ENCODE measurements at places on chromosomes 13 and 19.
A peak's percentile ranks its signal among the peaks of the same experiment; 100 is the strongest.

GRCh38 chr13:74372511-74372910 lies 238.3 kb upstream of the KLF12 start:
- DNase-seq: no peak

- DNase-seq: no peak
Measured at GRCh38 chr13:74687442-74688182, 553.4 kb upstream of the KLF12 start.

DNA sequence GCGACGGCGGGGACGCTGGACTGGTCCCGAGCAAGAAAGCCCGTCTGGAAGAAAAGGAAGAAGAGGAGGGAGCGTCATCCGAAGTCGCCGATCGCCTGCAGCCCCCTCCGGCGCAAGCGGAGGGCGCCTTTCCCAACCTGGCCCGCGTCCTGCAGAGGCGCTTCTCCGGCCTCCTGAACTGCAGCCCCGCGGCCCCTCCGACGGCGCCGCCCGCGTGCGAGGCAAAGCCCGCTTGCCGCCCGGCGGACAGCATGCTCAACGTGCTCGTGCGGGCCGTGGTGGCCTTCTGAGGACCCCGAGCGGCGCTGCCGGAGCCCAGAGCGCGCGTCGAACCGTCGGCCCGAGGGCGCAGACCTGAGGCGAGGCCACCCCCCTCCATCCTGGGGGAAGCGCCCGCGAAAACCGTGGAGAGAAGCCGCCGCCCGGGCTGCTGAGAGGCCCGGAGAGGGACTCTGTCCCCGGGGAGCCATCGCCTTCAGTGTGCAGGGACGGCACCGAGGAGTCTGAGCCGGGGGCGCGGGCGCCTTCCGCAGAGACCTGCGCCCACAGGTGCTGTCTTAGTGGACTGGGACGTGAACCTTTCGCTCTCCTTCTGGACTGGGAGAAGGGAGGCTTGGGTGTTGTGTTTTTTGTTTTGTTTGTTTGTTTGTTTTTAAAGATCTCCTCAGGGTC lies 3.5 kb downstream of the IER2 start:
- DNase-seq: peak; percentile 35

DNA sequence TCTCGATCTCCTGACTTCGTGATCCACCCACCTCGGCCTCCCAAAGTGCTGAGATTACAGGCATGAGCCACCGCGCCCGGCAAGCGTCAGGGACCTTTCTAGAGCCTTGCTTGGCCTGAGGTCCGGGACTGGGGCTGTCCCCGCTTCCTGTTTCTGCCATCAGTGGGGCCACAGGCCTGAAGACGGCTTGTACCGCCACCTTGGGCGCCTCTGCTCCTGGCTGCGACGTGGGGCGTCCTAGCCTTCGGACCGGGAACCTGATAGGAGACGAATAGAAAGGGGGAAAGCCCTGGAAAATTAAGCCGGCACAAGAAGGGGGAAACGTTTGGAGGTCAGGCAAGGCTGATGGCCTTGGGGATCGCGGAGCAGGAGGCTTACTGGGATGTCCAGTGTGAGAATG lies 35.1 kb downstream of the RNF6 start:
- no peak for DNase-seq

DNA sequence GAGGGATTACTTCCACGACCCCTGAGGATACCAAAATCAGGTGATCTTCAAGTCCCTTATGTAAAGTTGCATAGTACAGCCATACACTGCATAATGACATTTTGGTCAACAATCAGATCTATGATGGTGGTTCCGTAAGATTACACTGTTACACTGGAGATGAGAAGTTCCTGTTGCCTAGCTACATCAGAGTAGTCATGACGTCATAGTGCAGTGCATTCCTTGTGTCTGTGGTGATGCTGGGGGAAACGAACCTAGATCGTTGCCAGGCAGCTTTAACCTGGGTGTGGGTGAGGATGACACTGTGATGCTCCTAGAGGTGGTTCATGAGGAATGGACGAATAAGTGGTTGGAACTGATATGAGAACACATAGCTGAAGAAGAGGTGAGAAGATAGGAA lies 9.1 kb downstream of the ZNF610 start:
- no peak for DNase-seq

DNA sequence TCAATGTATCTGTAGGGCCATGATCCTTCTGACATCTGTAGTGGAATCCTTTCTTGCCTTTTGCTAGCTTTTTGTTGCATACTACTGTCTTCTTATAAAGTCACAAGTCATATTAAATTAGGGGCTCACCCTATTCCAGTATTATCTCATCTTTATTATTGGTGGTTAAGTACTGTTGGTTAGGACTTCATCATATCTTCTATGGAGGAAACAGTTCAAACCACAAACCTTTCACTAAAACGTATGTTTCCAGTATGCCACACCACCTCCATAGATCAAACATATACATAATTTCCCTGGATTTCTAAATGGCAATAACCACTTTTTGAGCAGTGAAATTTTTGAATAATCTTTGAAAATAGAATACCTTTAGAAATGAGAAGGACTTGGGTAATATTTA lies 62.8 kb upstream of the PCDH9 start:
- no peak for DNase-seq

GRCh38 chr13:94182185-94182761 lies 297.2 kb downstream of the DCT start:
- DNase-seq: no peak

- DNase-seq: no peak
Measured at GRCh38 chr13:34867590-34867989, 74.5 kb upstream of the NBEA start.

GRCh38 chr19:48424694-48425219 lies 21.0 kb upstream of the GRWD1 start:
- DNase-seq: no peak

GRCh38 chr13:29484236-29484635 lies 111.3 kb downstream of the SLC7A1 start:
- no peak for DNase-seq

DNA sequence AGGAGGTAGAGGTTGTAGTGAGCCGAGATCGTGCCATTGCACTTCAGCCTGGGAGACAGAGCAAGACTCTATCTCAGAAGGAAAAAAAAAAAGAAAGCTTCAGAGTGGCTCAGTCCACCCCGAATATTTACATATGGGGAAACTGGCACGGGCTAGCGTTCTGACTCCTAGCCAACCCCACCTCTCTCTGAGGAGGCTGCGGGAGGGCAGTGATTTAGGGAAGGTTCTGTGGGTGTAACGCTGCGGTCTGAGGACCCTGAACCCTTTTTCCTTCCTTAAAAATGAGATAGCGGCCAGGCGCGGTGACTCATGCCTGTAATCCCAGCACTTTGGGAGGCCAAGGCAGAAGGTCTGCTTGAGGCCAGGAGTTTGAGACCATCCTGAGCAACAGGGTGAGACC lies 5.0 kb downstream of the LRRC25 start:
- no peak for DNase-seq

DNA sequence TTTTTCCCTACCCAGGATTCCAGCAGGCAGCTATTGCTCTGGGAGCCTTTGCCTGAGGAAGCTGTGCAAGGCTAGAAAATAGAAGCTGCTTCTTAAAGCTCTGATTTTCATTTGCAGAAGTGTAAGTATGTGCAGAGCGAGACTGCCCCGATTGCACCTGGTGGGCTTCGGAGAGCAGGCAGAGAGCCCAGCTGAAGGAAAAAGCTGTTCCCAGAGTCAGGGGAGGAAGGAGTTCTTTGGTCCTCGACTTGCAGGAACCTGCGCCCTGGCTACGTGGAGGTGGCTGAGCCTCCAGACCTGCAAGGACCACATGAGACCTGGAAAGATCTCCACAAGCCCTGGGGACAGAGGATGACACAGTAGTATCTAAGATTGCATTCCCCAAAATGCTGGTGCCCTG lies 235.0 kb upstream of the ARGLU1 start:
- DNase-seq: no peak

DNA sequence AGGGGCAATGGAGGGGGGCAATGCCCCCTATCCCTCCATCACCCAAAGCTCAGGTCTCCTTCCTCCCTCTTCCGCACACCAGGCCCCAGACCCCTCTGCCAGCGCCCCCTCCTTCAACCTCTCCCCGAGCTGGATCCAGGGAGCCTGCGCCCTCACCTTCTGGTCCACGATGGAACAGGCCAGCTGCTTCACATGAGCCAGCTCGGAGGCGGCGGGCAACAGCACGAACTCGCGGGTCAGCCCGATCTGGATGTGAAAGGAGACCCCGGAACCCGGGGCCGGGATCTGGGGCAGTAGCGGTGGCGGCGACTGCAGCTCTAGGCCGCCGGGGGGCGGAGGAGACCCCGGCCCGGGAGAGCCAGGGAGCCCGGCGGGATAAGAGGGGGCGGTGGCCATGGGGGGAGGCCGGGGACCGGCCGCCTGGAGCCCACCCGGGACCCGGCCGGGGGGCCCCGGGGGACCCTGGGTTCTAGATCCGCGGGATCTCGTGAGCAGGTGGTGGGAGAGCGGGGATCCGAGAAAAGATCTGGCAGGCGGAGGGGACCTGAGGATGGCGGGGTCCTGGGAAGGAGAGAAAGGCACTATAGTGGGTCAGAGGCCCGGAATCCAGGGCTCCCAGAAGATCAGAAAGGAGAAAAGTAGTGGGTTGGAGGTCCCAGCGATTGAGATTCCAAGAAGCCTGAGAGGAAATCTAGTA lies 791 bp downstream of the PRKD2 start:
- DNase-seq: peak; percentile 19

- peak; percentile 53 for DNase-seq
Measured at GRCh38 chr19:10503002-10503789, at the start of gene KEAP1. Gene KEAP1, minus strand, starts transcription at chr19:10503356. Its CDS starts 3,323 bp downstream, at chr19:10500033.

- DNase-seq: no peak
Measured at GRCh38 chr19:39111593-39112199, 13.9 kb upstream of the PAK4 start.

- no peak for DNase-seq
Measured at GRCh38 chr13:80737513-80737912, 396.6 kb upstream of the SPRY2 start.

GRCh38 chr13:34513526-34513925 lies 428.5 kb upstream of the NBEA start:
- no peak for DNase-seq

- no peak for DNase-seq
Measured at GRCh38 chr19:1291761-1292418, 6.2 kb downstream of the EFNA2 start.

DNA sequence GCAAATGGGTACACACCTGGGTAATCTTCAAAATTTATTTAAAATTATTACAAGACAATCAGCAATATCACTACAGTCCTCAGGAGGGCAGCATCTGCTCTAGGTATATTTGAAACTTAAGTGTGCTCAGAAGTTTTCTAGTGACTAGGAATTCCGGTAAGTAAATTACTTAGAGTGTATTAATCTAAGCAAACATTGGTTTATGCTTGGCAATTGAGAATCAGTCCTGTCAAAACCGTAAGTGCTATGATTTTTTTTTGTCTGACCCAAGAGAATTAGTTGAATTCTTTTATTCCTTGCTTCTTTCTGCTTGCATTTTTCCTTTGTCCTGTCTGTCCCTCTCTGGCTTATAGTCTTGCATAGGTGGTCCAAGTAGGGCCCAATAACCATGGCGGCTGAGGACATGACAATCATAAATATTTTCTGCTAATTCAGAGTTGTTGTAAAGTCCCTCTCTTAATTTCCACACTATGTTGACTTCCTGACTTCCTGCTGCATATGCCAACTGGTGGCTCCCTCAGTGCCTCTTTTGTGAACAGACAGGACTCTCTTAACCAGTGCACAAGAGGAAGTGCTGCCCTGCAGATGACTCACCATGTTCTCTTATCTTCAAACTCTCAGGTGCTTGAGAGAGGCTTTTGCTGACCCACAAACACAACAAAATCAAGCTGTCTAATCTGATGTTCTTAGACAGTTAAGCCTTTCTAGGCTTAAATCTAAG lies 82.2 kb downstream of the SLAIN1 start:
- DNase-seq: no peak

DNA sequence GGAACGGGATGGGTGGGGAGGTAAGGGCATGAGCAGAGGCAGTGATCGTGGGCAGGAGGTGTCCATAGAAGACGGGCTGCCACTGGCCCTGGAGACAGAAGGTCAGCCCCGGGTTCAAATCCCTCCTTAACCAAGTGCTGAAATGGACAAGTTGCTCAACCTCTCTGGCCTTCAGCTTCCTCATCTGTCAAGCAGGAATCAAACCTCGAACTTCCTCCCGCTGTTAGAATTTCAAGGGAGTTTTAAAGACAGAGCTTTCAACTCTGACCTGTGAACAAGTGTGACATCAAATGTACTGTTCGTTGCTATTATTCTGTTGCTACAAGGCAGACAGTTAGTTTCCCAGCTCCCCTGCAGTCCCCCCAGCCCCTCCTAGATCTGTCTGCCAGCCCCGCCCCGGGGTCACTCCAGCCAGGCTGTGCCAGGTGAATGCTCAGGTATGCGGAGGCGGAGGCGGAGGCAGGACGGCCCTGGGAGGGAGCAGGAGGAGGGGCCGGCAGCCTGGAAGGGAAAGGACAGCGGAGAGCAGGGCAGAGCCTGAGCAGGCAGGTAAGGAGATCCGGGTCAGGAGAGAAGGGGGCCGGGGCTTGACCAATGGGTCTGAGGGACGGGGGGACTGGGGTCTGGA lies at the start of gene EPS8L1:
Gene EPS8L1, plus strand, starts transcription at position 499 of the 628 bp plus-strand sequence. CDS start 576 bp downstream, outside the sequence.
- DNase-seq: no peak

DNA sequence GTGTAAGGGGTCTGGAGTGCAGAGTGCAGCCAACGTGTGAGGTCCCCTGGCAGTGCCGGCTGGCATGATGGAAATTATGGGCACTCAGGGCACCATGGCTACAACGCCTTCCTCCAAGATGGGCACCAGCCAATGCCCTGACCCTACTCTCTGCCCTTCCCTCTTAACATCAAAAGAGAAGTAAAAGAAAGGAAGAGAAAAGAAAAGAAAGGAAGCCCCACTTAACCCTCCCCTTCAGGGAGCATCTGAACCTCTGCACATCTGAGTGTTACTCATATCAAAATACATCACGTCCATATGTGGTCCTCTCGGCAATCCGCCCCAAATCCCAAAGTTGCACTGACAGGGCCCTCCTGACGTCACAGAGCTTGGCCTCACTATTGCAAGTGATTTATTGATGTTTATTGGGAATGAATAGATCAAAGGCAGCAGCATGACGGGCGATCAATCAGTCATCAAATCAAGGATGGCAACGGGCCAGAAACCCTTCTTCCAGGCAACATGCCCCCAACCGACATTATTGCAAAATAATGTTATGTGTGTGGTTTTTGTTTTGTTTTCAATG lies 1.3 kb downstream of the TSHZ3 start:
- no peak for DNase-seq

DNA sequence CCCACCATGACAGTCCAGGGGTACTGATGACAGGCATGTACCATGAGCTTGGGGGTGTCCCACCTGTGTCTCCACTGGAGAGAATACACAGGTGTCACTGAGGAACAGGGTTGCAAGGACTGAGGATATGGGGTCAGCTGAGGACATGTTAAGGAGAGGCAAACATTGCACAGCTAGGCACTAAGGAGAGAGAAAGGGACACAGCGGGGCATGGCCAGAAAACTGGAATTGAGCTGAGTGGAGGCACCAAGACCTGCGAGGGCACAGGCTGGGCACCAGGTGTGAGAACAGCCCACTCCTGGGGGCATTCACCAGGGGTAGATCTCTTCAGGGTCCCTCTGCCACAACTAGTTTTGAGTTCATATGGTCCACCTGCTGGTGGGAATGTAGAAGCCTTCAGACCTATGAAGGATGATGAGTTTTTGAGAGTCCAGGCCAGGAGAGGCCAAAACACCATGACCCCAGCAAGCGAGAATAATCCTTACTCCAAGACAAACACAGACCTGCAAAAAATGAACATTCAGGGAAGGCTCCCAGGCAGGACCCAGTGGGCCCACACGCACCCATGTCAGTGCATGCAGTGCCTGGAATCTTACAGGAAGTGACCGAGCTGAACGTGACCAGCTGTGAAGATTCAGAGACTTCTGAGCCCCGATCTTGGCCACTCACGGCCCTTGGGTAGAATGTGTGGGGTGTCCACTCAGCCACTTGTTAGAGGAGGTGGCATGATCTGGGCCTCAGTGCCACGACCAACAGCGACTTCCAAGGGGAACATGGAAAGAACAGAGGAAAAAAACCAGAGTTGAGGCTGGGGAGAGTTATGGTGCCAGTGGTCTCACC lies 1.4 kb upstream of the ZNF584 start:
- DNase-seq: no peak

All from stimulated activated CD4-positive, alpha-beta T cell treated with anti-CD3 and anti-CD28 coated beads, Interleukin-4, amount 100 ng/mL, for 1 hour (primary cell).